Diencephalon (tissue), 1 donor: ENCODE measurements at places on chromosomes 13 and 19. TPM values are rescaled to one million over a fixed set of nuclear protein-coding genes. Genes with fewer than 3 reads are reported as not detected.

The PEAK3 gene
- not detected for total RNA-seq

The CYP2F1 gene
- total RNA-seq: not detected

The POSTN gene
- total RNA-seq: 4.8 TPM

The PEX11G gene
- 1.8 TPM for total RNA-seq

The ARL11 gene
- 0.23 TPM for total RNA-seq

The GIPR gene
- not detected for total RNA-seq

The ZNF264 gene
- total RNA-seq: 30.4 TPM

The KATNAL1 gene
- total RNA-seq: 62.7 TPM

The CAPN12 gene
- 1.2 TPM for total RNA-seq

The OR4F17 gene
- not detected for total RNA-seq

The CBLC gene
- 0.23 TPM for total RNA-seq

The POU4F1 gene
- 0.69 TPM for total RNA-seq

The PLD3 gene
- 272 TPM for total RNA-seq

The ERICH6B gene
- not detected for total RNA-seq

The ZNF154 gene
- total RNA-seq: 31.4 TPM

The KIR2DL4 gene
- total RNA-seq: not detected

The FUT2 gene
- 0.46 TPM for total RNA-seq

The S1PR5 gene
- not detected for total RNA-seq

The ARID3A gene
- total RNA-seq: 7.6 TPM

The KLK4 gene
- not detected for total RNA-seq

The CPB2 gene
- total RNA-seq: not detected

The SPTBN4 gene
- 39.7 TPM for total RNA-seq

The PSG3 gene
- total RNA-seq: not detected

The BCAM gene
- total RNA-seq: 7.4 TPM

The GPR183 gene
- 3.2 TPM for total RNA-seq

The DACT3 gene
- total RNA-seq: 24.0 TPM

The NLRP7 gene
- not detected for total RNA-seq

The N4BP2L2 gene
- total RNA-seq: 212 TPM
